ENCODE measurements at places on chromosomes 3 and 15. TPM values are rescaled to one million over a fixed set of nuclear protein-coding genes. Genes with fewer than 3 reads are reported as not detected.

Gene AMT
- 7.8 TPM for total RNA-seq

Gene ACTRT3
- total RNA-seq = 1.2 TPM

Gene RHOV
- total RNA-seq = 0.63 TPM

Gene REC114
- total RNA-seq = not detected

Gene CP
- total RNA-seq = not detected

Gene PYGO1
- not detected for total RNA-seq

Gene ZBTB47
- not detected for total RNA-seq

Gene PXYLP1
- 4.2 TPM for total RNA-seq

GRCh38 chr3:169591983-169592644 lies 71.4 kb downstream of the MECOM start:
- no peak for DNase-seq

DNA sequence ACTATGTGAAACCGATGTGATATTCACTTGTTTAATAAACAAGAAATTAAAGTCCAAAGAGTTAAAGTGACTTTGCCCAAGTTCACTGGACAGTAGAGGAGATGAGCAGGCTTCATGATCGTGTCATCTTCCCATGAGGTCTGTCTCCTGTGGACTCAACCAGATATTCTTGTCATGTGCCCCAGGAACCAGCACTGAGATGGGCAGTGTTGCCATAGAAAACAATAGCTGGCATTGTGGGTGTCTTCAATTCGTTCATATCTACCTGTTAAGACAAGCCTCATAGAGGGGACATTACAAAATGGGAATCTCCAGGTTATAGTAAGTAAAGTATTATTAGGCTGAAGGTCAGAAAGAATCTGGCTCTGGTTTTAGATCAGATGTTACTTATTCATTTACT lies 184.8 kb upstream of the BCL6 start:
- DNase-seq = no peak

GRCh38 chr3:51692980-51693395 lies 13.9 kb upstream of the GRM2 start:
- no peak for DNase-seq

DNA sequence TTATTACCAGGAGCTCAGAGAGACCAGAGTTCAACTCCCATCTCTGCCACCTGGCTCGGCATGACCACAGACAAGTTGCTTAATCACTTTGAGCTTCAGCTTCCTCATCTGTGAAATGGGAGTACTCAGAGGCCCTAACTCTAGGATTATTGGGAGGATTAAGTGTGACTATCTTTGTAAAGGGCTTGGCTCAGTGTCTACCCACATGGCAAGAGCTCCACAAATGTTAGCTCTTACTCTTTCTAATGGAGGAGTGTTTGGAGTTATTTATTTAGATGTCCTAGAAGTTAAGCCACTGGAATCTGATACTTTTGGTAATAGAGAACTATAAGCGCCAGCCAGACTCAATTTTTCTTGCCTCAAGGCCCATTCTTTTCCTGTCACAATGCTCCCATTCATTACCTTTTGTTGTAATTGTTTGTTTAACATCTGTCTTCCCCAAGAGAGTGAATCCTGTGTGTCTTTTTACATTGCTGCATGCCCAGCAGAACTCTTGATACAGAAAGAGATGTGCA lies 12.3 kb upstream of the LMCD1 start:
- no peak for DNase-seq

DNA sequence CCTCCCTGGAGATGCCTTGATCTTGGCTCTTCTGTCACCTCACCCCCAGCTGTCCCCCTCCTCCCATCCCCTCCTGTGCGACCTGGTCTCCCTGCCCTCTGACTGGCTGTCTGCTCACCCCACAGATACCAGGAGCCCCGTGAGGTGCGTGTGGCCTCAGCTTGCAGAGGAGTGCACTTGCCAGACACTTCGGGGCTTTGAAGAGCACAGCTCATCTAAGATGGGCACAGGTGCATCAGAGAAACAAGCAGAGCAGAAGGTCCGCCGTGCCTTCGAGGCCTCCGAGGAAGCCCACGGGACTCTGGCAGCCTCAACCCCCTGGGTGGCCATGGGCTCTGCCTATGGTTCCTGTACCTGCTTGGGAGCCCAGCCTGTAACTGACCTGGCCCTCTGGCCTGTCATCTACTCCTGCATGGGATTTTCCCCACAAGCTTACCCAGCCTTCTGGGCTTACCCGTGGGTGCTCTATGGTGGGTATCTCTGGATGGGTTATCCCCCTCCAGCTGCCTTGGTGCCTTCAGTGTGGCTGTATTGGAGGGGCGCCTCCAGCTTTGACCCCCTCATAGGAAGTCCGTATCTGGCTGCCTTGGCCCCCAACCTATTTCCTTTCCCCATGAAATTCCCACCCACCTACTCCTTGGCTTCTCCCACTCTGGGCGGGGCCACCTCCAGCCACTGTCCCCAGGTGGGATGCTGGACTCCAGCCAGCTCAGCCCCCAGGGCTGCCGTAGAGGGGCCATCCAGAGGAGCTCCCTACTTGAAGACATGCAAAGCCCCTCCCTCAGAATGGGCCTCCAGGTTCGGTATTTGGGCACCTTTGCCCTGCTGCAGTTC lies 3.8 kb downstream of the PRR23E start:
- no peak for DNase-seq

DNA sequence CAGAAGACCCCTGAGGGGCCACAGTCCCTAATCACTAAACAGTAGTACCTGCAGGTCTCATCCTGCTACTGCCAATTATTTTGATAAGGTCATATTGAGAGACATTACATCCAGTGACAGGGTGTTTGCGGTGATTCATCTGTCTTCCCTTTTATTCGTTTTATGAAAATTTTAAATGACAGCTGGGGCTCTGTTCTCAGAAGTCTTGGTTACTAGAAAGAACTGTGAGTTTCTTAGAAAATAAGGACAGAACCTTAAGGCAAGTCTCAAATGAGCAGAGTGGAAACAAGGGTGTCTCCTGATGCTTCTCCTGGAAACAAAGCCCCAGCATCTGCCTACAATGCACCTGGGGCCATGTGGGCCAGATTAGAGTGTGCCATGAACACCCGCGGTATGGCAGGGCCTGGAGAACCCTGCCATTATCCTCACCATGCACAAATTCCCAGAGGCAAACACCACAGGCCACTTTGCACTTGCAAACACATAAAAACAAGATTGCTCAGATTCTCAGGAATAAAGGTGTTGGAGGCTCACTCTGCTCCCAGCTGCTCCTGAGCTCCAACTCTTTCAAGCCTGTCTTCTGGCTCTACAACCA lies 66.3 kb upstream of the IQSEC1 start:
- no peak for DNase-seq

- no peak for DNase-seq
Measured at GRCh38 chr15:81087066-81087465, 47.0 kb upstream of the CFAP161 start.

DNA sequence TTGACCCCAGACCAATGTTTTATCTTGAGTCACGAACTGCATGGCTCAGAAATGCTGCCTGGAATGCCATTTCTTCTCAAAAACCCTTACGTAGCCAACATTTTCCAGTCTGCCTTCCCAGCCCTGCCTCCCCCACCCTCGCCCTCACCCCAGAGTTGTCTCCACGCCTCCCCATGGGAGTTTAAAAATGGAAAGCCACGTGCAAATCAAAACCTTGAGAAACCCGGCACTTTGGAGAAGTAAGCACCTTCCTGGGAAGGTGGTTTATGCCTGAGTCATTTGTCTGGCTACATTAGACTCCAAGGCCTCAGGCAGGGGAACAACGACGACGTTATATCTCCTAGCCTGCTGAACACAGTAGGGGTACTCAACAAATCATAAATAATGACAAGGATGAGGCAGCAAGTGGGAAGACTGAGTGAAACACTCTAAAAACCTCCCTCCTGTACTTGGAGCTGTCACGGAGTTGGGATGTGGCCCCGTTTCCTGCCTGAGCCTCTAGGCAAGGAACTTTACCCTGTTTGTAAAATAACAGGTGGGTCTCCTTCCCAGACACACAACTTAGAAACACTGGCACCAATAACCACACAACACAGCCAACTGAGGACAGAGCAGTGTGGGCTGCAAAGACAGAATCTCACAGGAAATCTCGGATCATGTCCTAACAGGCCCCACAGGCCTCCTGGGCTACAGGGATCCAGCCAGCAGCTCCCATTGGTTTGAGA lies 179.1 kb downstream of the NTRK3 start:
- DNase-seq = no peak

DNA sequence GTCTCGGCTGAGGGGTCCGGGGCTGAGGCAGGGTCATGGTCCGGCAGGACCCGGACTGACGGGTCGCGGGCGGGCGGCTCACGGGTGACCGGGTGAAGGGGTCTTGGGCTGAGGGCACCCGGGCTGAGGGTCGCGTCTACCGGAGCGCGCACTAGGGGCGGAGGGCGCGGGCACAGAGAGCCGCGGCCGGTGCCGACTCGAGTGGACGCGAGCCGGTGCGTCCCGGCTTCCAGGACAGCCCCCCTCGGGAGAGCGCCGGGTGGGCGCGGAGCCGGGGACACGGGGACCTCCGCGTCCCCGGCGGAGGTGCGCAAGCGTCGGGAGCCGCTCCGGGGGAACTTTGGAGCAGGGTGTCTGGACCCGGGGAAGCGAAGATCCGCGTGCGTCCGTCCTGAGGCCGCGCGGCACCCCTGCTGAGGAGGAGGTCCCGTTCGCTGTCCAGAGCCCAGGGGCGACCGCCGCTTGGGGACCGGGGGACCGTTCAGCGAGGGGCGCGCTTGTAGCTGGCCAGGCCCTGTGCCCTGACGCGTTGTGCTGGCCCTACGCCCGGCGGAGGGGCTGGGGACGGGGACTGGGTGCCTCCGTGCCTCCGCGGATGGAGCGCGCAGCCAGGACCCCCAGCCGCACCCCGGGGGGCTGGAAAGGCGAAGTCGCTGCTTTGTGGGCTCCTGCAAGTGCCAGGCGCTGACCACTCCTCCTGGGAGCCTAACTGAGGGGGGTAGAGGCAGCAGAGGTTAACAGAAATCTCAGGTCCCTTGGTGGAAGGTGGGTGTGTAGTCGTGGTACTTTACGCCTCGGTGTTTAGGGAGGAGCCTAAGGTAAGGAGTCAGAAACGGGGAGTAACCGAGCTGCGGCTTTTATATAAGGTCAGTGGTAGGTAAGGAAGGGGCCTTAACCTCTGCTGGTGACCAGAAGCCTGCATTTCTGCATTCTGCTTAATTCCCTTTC lies at the start of gene PPARG:
Gene PPARG, plus strand, starts transcription at position 889 of the 948 bp plus-strand sequence. CDS start 90,642 bp downstream, outside the sequence.
- DNase-seq = no peak

DNA sequence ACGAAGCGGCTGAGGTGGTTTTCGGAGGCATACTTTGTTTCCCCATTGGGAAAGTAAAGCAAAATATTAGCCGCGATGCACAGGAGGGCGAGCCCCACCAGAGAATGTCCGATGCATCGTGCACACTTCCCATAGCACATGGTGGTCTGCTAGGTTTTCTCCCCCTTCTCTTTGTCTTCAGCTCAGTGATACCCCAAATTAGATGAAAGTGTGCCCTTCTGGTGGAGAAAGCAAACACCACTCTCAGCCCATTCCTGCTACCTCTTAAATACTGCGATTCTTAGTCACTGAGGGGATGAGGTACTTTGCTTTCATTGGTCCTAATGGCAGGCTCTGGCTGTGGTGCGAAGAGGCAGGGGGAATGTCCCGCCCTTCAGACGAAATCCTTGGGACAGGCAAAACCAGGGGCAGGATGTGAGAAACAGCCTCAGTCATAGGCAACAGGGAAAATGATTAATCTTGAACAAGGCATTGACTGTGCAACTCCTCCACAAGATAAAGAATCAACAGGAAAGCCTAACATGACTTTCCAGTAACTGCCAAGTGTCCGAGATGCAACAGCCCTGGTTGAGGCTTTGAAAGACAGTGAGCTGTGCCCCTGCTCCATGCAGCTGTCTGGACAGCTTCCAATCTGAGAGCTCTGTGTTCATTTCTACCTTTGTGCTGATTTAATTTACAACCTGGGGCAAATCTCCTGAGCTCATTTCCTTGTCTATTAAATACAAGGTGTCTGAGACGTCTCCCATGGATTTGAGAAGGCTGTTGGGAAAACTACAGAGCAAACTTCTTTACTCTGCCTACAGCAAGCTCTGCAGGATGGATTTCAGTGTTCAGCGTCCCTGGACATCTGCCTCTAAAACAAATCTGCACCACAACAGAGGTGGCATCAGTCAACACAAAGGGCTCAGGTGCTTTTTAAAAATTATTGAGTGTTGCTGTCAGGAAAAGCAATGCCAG lies at the start of gene TM4SF1:
Gene TM4SF1, minus strand, starts transcription at position 242 of the 957 bp plus-strand sequence. Its CDS starts 102 bp downstream, at position 140.
- no peak for DNase-seq

DNA sequence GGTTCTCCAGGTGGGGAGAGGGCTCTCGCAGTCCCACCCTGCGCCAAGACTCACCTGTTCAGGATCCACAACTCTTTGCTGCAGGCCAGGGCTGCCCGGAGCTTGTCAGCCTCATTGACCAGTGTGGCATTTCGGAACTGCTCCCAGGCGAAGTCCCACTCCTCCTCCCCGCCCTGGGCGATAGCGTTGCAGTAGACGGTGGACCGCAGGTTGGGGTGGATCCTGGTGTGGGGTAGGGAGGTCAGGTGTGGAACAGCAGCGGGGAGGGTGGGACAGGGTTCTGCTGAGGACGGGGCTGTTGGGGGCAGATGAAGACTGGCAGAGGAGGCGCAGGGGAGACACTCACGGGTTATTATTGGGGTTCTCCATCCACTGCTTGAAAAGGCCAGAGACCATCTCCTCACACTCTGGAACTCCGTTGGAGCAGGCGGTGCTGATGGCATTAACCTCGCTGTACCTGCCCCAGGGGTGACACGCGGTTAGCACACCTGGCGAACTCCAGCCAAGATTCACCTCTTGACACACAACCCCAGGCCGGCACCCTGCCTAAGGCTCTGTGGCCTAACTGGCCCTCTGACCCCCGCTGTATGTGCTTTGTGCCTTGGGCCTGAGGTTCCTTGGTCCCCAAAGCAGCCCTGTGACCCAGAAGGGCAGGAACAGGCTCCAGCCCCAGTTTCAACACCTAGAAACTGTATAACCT lies 16.1 kb downstream of the MESP2 start:
- DNase-seq = no peak

GRCh38 chr3:101377796-101378195 lies 57.4 kb upstream of the IMPG2 start:
- no peak for DNase-seq

GRCh38 chr3:169389925-169390253 lies 273.6 kb downstream of the MECOM start:
- DNase-seq = no peak

DNA sequence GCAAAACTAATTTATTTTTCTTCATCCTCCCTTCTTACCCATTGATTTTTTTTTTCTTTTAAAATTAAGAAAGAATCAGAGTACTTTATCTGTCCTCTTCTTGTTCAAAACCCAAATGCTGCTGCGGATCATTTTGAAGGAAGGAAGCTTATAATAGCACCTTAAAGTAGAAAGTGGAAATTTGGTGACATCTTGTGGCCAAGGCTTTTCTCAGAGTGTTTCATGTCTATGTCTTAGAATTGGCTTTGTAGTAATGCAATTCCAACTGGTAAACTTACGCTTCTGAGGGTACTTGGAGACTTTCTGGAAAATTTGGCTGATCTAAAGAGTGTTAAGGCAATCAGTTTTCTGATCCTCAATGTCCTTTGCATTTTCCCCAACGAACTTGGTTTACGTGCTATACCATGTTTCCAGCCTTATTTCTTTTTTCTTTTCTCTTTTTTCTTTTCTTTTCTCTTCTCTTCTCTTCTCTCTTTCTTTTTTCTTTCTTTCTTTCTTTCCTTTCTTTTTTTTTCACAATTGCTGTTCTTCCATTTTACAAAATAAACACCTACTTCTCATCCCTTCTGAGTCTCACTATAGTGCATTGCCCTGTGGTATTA lies 30.7 kb downstream of the C3orf38 start:
- peak; percentile 68 for DNase-seq

GRCh38 chr15:67850994-67851571 lies 11.2 kb upstream of the RNU6-1 start:
- DNase-seq = peak; percentile 62
